ENCODE measurements at places on chromosomes 7 and 10.
A peak's percentile ranks its signal among the peaks of the same experiment; 100 is the strongest.

DNA sequence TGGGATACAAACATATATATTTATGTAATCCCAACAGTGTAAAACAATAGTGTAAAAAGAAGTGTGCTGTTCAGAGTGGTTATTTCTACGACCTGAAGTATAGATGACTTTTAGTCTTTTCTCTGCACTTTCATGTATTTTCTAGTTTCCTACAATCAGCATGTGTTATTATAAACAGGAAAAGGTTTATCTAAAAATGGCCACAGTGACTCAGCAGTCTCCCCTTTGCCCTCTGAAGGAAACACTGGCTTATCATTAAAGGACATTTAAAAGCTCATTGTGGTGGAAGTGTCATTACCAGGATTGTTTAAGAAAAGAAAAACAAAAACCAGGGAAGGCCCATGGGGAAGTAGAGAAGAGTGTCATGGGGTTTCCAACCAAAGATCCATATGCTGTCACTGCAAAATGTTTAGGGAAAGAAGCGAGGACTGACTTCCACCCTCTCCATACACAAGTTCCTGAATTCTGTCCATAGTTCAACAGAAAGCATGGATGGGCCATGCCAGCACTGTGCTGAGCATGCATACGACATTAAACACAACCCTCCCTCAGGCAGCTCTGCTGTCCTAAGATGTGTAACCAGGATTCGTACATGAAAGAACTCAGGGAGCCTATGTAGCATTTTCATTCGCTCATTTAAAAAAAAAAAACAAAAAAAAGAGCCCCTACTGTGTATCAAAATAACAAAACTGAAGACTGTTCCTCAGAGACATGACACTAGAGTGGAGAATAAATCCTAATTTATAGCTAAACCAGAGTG is 10.2 kb downstream of the CYREN start:
- no peak for DNase-seq

- no peak for DNase-seq
These were observed 23.3 kb downstream of the NPTX2 start for GRCh38 chr7:98640375-98640774.

DNA sequence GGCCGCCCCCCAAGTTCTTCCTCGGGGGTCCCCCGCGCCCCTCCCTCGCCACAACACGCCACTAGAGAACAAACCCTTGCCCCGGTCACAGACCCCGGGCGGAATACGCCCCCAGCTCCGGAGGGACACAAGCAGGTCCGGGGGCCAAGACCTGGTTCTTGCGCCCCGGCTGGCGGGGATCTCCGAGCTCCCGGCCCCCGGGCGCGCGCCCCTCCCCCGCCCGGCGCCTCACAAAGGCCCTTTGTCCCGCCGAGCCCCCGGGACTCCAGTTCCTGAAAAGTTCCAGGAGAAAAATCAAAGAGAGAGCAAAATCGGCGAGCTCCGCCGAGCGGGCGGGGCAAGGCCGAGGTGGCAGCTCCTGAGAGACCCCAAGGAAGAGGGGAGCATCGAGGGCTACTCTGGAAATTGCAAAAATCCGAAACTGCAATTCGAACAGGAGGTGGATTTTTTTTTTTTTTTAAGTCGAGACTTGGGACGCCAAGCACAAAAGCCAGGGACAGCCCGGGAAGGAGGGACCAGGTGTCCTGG is 4.0 kb downstream of the TNRC18 start:
- DNase-seq = no peak

DNA sequence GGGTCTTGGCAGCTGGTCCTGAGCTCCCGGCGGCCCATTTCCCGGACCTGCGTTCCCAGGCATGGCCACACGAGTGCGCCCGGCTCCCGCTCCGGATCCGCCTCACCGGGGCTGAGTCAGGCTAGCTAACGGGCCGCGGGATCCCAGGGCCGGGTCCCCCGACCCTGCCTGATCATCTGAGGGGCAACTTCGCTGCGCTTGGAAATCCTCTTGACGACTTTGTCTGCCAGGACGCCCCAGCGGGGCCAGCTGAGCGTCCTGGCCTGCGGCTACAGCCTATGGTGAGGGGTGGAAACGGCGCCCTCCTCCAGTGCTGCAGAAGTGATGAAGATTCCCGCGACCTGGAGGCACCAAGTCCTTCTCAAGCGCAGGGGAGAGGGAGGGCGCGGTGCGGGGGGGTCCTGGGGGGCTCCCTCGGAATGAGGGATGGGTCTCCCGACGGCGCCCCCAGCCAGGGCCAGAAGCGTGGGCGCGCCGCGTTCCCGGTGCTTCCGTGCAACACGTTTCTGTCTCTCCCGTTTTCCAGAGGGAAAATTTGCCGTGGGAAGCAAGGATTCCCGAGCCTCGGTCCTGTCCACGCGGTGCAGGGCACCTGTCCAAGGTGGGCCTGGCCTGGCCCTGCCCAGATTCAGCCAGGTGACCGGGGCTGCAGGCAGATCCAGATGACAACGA is 212.4 kb downstream of the CCSER2 start:
- peak; percentile 68 for DNase-seq

- no peak for DNase-seq
These were observed 25.9 kb downstream of the HTRA1 start for GRCh38 chr10:122487174-122487765.

- DNase-seq = no peak
These were observed 49.0 kb downstream of the LAMB1 start for GRCh38 chr7:107953924-107954303.
